Posterior cingulate gyrus (tissue), 11 donors: ENCODE measurements at places on chromosomes 3 and 15.

DNA sequence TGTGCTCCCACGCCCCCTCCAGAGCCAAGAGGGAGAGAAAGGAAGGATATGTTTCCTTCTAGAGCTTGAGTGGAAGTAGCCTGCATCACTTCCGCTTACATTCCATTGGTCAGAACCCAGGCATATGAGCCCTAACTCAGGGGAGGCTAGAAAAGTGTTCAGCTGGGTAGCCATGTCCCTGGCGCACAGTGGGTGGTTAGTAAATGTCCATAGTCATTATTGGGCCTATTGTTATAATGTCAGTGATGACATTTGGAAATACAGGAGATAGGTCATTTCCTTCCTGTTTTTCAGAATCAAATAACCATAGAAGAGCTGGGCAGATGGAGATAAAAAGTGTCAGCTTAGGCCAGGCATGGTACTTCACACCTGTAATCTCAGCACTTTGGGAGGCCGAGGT is 27.3 kb downstream of the CD276 start:
- no peak for DNase-seq

- no peak for DNase-seq
Observed at GRCh38 chr15:39785841-39786240, 3.2 kb upstream of the FSIP1 start.

DNA sequence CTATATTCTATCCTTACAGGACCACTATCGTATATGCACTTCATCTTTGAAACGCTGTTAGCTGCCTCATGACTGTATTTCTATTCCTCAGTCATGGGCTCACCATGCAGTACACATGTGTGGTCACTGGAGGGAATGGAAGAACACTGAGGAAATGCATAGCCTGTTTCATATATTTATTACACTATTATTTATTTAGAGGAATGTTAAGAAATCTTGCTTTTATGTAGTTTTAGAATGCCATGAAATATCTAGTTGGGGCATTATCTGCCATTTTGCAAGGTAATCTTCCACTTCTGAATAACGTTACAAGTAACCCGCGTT is 155.7 kb downstream of the IGF1R start:
- no peak for DNase-seq

DNA sequence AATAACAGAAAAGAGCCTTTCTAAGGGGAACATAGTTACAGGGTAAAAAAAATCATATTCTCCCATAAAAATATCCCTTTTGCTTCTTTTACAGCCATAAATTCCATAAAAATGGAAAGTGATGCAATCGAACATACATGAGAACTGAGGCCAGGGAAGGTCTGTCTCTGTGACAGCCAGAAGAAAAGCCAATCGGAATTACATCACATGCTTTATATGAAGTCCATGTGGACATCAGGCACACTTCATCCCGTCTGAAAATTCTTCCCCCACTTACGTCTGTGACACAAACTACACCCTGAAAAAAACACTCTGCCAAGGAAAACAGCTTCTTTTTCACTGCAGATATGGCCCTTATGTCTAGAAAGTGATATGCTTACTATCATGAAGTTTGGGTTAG is 323.5 kb downstream of the ERC2 start:
- no peak for DNase-seq

GRCh38 chr3:65080432-65080831 is 392.6 kb upstream of the ADAMTS9 start:
- no peak for DNase-seq

DNA sequence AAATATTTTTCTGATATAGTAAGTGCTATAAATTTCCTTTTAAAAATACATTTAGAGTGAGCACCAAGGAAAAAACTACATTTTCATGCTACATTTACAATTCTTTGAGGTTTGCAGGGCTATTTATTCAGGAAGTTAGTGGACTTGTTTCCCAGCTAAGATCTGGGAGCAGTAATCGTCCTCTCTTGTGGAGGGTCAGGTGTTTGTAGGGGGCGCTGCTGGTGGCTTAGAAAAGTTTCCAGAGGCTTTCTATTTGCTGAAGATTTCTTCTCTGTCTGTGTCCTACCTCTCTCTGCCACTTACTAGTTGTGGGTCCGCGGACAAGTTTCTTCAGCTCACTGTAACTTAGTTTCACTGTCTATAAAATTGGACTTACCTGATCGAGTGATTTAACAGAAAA is 163.9 kb downstream of the PEX5L start:
- DNase-seq: no peak

- no peak for DNase-seq
Observed at GRCh38 chr3:103295974-103296570, 861.3 kb downstream of the ZPLD1 start.

- no peak for DNase-seq
Observed at GRCh38 chr3:107315141-107315540, 62.1 kb upstream of the CCDC54 start.

DNA sequence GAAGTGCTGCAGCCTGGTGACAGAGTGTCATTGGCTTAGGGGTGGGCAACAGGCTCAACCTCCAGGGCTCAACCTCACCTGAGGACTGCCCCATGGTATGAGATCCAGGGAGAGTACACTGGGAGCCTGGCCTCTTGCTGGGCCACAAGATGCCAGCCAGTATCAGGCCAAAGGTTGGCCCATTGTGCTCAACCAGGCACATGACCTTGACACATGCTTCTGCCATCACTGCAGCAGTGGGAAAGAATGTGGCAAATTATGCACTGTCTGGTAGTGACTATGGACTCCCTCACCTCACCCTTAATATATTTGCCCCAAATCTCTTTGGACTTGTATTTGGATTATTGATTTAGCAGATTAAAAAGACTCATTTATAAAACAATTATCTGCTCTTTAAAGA is 233.9 kb upstream of the GOLGA6L4 start:
- no peak for DNase-seq

DNA sequence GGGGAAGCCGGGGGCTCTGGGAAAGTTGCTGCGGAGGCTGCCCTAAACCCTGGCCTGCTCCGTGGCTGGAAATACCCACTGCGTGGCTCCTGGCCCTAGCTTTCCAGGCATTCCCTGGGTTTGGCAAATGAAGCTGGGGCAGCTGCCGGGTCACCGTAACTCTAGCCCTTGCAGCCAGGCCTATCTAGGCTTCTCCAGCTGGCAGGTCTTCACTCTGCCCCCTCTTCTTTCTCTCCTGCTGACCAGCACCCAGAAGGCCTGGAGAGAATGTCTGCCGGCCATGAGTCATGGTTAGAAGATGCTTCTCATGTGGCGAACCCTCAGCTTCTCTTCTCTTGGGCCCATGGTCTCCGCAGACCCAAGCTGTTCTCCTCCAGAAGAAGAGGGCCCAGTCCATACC is 5.6 kb upstream of the DLL4 start:
- no peak for DNase-seq

DNA sequence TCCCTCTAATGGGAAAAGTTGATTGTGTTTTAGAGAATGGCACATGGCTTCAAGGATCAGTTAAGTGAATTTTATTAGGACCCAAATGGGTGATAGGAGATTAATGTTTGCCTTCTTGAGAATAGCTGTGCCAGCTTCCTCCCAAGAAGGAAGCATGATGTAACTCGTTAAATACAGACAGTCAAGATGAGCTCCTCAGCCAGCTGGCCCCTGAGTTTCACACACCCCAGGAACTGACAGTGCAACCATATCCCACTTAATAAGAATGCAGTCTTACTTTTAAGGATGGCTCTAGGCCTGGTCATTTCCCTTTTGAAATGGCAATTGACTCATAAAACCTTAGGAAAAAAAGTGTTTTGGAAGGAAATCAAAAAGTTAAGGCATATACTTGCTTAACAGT is 472.8 kb upstream of the KCNMB2 start:
- no peak for DNase-seq
